ENCODE measurements at places on chromosomes 5 and 9.
A peak's percentile ranks its signal among the peaks of the same experiment; 100 is the strongest.

DNA sequence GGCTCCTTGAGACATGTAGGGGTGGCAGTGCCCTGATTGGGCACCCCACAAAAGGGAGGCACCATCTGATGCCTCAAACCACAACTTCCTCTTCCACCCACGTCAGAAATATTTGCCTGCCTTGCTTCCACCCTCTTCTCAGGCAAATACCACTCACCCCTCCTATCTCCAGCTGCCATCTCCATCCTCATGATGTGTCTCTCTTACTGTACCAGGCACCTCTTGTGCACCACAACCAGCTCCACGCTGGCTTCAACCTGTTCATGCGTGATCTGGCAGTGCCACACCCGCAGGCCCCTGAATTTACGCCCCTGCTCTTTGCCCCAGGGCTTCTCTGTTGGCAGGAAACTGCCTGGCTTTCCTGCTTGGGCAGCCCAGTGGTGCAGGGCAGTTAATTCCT lies 87.8 kb upstream of the HSPA9 start:
- DNase-seq = peak; percentile 4

GRCh38 chr9:134983074-134983473 lies 65.4 kb upstream of the FCN1 start:
- DNase-seq = no peak

DNA sequence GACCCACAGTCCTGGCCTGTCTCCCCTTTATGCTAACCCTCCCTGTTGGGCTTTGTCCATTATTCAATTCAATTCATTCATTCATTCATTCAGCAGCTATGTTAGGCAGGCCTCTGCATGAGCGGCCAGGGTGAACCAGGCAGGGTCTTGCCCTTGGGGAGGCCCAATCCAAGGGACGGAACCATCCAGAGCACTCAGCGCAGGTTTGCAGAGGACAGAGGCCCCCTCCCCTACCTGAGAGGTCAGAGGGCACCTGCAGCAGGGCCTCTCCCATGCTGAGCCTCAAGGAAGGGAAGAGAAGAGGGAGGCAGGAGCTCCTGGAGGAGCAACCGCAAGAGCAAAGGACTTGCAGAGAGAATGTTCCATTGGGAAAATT lies 61.4 kb downstream of the C9orf50 start:
- DNase-seq = no peak

GRCh38 chr9:136488247-136489214 lies 5.7 kb upstream of the SEC16A start:
- DNase-seq = peak; percentile 25

- peak; percentile 41 for DNase-seq
Measured at GRCh38 chr5:72107131-72107900, at the start of gene MAP1B. MAP1B (plus strand) TSS chr5:72107475; CDS start chr5:72107532, 57 bp downstream.

- no peak for DNase-seq
Measured at GRCh38 chr5:135564331-135564730, 14.5 kb downstream of the CXCL14 start.

DNA sequence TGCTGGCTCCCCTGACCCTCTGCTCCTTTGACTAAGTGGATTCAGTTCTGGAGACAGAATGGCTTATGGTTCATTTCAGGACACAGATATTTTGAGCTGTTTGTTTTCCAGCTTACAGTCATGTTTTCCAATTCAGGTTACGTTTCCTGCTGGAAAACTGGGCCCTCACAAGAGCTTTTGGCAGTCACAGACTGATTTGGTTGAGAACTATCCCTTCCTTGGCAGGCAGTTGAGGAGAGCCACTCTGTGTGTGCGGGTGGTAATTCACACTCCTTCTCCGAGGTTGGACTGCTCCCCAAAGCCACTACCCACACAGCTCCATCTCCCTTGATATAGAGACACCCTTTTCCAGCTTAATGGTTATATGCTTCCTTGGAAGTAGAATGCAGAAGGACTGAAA lies 534.5 kb downstream of the TMEM38B start:
- DNase-seq = no peak

- DNase-seq = peak; percentile 79
Measured at GRCh38 chr5:50965654-50966375, 299.4 kb downstream of the PARP8 start.

- no peak for DNase-seq
Measured at GRCh38 chr9:110033869-110034268, 174.1 kb downstream of the C9orf152 start.

GRCh38 chr5:150218693-150219035 lies 28.8 kb downstream of the SLC6A7 start:
- no peak for DNase-seq

DNA sequence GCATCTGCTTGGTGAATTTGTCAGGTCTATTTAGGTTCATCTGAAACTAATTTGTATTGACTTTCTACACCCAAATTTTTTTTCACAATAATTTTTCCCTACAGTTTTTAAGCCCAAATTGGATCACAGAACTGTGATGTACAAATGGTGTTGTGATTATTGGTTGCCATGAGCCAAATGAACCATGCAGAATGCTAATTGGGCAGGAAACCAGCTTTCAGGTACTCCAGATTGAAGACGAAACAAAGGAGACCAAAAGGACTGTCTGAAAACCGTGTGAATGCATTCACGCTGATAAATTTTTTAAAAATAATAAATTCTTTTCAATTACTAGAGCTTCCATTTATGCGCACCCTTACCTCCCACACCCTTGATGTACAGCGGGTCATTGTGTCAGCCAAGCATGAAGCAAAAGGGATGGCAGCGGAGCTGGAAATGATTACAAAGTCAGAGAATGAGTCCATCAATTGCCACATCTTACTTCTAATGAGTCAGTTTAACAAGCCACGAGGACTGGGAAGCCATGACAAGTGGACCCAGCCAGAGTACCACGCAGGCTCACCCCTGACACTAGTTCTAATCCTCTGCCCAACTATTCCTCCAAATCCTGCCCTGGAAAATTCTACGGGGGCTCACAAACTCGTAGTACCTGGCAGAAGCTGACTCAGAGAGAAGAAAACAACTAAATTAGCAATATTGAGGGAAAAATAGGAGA lies 66.5 kb downstream of the SEMA6A start:
- DNase-seq = no peak

DNA sequence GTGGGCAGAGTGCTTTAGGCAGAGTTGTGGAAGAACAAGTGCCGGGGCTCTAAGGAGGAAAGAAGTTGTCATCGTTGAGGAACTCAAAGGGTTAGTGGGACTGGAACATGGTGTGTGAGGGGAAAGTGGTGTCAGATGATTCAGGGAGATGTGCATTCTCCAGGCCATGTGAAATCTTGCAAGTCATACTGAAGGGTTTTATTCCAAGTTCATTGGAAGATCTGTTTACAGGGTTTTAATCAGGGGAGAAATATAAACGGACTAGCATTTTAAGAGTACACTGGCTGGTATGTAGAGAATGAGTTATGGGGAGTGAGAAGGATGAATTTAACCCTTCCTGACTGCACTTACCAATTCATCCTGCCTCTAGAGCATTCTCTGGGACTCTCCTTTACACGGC lies 49.3 kb downstream of the NR2F1 start:
- DNase-seq = no peak

DNA sequence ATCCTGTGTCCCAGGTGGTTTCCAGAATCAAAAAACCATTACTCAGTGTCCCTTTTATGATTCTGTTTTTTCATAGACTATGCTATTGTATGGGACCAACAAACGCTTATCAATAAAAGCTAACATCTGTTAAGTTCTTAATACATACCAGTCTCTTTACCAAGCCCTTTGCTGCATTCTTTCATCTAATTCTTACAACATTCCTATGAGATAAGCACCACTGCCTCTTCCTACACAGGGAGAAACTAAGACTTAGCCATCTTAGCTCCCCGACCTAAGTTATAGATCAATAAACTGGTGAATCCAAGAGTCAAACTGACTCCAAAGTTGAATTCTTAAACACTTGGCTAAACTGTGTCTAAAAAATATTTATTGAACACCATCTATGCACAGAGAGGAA lies 26.6 kb downstream of the DRD1 start:
- no peak for DNase-seq

DNA sequence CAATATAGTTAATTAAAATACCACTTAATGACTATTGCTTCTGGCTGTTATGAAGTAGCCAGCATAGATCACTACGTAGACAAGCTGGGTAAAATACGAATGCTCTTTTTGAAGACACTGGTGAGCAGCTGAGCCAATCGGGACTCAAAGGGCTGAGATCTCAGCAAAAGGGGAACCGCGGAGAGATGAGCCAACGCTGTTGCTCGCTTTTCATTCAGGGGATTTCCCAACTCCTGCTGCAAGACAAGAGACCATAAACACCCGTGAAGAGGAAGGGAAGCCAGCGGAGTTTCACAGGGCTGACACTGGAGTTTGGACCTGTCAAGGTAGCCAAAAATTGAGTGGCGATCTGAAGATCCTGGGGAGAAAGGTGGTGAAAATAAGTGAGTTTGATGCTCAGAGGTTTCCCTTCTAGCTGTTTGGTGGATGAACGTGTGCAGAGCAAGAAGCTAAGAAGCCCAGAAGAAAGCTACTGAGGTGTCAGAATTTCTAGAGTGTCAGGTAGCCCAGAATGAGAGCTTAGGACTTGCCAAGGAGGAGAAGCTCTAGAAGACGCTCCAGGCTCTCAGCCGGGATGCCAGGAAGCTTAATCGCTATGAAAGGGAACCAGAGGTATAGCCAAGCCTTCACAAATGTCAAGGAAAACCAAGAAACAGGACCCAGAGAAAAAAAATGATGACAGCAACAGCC lies 79.6 kb upstream of the RNU6ATAC start:
- no peak for DNase-seq

DNA sequence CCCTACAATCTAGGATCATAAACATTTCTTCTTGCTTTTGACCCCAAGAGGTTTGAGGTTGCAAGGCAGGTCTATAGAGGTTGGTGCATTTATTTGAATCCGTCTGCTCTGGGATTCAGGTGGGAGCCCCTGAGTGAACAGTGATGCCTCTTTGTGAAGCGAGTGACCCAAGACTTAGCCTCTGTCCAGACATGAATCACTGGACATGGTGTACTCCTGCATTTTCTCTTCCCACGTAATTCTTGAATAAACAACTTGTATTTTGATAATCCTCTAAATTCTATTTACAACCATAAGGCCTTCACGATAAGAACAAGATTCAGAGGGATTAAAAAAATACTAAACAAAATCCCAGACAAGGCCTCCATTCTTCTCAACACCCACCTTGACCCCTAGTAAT lies 67.5 kb upstream of the PLPP6 start:
- no peak for DNase-seq

GRCh38 chr5:1108023-1108864 lies 3.6 kb downstream of the SLC12A7 start:
- no peak for DNase-seq

DNA sequence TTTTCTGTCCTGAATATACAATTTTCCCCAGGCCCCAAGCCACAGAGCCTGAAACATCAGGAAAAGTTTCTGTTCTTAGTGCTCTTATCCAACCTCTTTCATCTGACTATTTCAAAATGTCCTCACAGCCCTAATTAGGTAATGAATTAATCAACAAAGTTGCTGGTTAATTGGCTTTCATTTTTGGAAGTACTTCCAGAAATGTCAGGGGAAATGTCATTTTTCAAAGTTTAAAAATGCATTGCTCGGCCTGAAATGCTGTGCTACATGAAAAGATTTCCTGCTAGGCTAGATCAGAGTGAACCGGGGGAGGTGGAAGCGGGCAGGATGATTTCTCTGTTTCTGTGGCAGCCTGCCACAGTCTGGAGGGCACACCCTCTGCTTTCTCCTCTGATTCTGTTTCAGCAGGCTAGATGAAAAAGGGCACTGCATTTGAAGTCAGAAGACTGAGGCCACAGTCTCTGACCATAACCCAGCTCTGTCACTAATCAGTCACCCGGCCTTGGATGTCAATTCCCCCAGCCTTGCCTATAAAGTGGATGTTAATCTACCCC lies 55.9 kb upstream of the BARX1 start:
- no peak for DNase-seq

DNA sequence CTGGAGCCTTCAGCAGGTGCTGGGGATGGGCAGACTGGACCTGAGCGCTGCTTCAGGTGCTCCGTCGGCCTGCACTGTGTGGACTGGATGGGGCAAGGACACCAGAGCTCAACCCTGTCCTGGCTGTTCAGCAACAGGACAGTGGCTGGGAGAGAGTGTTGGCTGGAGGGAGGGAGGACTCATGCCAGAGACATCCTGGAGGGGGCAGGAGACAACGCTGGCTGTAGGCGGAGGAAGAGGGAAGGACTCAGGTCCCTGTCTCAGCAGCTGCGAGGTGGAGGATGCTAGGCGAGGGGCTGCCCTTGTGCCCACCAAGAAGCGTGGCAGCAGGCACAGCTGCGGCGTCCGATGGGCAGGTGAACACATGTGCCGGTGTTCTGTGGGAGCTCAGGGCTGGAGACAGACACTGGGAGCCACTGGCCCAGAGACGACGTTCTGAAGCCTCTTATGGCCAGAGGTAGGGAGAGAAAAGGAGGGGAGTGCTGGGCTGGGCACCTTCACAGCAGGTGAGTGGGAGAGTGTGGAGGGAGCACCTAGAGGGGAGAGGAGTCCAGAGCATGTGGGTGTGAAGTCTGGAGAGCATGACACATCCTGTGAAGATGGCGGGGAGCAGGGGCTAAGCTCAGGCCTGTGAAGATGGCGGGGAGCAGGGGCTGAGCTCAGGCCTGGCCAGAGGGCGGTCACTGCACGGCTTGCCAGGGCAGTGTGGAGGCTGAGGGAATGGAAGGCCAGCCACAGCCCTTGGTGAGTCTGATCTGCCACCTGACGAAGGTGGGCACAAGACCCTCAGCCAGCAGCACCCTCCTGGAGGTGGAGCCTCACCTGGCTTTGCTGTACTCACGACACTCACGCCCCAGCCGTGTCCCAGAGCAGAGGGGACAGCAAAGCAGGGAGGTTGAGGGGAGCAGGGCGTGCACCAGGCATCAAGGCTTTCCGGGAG lies 79.1 kb upstream of the FCN1 start:
- no peak for DNase-seq

DNA sequence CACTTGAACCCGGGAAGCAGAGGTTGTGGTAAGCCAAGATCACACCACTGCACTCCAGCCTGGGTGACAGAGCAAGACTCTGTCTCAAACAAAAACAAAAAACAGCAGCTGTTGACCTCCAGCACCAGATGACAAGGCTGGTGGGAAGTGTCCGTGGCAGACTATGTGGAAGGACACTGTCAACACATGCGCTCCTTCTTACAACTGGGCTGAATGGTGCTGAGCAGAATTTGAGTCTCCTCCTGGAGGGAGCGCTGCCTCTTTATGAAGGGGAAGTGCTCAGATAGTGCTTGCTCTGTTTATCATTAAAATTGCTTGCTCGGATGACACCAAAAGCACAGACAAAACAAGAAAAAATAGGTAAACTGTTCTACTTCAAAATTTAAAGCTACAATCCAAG lies 9.2 kb upstream of the CFAP157 start:
- no peak for DNase-seq

- no peak for DNase-seq
Measured at GRCh38 chr9:24487250-24487861, 58.3 kb downstream of the IZUMO3 start.

DNA sequence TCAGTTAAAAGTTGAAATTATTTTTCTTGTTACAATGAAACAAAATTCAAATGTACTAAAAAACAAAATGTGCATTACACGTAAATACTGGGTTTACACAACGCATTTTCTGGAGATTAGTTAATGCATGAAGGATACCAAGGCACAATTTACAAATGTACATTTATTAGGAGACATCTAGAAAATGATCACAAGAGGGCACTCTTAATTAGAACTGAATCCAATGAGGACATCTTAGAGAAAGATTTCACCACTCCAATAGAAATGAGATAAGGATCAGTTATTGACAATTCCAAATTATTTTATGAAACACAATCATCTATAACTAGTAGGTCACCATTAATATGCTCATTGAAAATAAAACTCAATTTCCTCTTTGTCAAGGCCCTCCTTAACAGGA lies 36.6 kb upstream of the CDH12 start:
- DNase-seq = no peak
